Globus pallidus (tissue), 1 donor: ENCODE measurements at places on chromosomes 1 and 21.

- DNase-seq, result no peak
These were observed 9.4 kb downstream of the RXFP4 start for GRCh38 chr1:155950829-155951228.

DNA sequence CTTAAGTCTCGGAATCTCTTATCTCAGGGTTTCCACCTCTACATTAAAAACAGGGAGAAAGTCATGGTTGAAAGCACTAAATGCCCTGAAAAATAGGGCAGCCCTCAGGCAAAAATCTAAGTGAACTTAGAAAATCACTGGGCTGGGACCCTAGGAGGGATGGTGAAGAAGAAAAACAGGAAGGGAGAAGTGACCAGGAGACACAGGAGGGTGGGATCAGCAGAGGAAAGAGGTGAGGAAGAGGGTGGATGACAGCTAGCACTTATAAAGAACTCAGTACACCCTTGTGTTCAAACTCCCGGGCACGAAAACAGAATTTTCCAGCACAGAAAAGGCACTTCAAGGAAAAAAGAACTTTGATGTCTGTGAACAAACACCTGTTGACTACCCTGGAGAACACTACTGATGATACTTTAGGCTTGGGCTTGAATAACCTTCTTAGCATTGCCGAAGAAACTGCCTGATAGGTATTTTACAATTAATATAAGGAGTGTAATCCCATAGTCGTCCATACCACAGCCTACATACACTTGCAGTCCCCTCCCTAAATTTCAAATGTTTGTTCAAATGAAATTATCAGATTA lies 2.0 kb downstream of the CHML start:
- DNase-seq, result no peak

- no peak for DNase-seq
These were observed 22.5 kb downstream of the NTMT2 start for GRCh38 chr1:170168265-170168664.

DNA sequence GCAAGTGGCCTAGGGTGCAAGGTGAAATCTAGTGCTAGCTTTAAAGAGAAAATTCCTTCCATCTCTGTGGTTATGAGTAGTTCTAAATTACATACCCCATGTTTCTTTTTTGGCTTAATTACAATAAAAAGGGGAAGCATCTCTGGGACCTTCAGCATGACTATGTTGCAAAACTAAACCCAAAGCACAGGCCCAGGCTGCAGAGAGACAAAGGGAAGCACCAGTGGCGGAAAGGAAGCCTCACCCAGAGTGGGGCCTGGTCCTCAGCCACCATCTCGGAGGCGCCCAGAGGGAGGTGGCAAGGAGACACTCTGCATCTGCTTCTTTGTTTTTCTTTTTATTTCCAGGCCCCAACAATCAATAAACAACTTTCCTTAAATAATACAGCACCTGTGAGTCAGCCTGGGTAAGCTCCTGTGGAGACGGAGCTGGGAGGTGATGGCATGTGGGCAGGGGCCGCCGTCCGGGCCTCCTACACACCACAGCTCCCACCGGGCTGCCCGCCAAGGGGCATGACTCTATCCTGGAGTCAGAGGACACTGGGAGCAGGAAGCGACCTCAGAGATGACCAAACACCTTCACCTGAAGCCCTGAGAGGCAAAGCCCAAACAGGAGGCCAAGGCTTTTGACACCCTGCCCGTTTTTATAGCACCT lies 21.7 kb downstream of the ITPKB start:
- DNase-seq, result no peak

DNA sequence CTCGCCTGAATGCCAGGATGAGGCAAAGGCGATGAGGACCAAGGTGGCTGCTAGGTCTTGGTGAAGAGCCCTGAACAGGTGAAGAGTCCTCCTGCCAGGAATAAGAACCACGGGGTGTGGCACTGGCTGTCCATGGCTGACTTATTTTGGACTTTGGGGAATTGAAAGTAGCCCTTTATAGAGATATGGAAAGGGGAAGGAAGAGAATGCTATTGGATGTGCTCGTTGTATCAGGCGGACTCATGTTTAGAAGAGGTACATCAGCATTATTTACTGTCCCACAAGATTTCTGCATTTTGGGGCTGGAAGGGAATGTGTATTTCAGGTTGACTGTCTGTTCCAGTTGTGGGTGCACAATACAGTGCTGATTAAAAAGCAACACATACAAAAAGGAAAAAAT lies 465.8 kb downstream of the DSCAM start:
- DNase-seq, result peak; percentile 33

DNA sequence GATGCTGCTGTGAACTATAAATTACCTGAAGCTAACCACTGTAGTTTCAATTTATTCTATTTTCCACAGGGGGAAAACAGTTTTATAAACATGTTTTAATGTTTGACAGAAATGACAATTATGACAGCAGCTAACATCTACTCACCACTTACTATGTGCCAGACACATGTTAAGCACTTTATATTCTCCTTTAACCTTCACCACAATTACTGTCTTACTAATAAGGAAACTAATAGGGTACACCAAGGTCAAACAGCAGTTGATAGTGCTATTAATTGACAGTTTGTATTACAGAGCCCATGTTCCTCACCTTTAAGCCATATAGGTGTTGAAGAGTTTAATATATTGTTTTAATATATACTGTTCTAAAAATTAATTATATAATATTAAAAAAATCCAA lies 146.4 kb downstream of the EVI5 start:
- no peak for DNase-seq

- no peak for DNase-seq
These were observed 10.0 kb upstream of the ARHGAP29 start for GRCh38 chr1:94247138-94248094.

DNA sequence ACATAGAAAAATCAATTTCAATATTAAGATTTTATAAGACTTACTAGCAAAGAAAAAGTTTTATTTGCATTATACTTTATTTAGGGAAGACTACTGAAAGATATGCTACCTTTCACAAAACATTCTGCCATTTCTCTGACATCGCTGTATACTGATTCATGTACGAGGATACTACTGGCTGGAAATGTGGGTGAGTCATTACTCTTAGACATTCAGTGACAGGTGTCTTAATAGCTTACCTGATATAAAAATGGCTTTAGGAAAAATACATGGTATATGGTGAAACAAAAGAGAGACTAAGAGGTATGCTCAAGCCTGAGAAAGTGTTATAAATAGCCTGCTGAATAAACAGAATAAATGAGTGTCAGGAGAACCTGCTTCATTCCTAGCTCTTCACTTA lies 73.0 kb upstream of the EXO1 start:
- no peak for DNase-seq

DNA sequence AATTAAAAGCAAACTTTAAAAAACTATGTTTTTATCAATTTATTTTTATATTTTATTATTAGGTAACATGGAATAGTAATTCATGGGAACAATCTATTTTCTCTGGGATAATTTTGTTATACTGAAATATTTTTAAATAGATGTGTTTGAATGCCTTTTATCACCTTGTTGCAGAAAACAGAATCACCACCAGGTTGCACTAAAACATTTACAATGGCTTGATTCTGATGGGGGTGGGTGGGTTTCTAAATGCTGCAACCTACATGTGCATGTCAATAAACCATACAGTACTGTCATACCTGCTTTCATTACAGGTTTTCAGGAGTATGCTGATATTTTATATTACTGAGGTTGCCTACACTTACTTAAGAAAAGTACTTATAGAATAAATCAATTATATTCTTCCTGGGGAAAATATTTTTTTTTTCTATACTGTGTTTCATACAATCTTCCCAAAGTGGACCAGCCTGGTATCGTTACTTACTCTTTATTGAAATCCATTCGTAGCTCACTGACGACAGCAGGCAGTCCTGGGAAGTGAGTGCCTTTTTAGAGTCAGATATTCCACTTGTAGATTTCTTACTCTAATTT lies 132.8 kb downstream of the PTPRC start:
- no peak for DNase-seq

- DNase-seq, result peak; percentile 51
These were observed 10.8 kb upstream of the DUSP12 start for GRCh38 chr1:161738627-161739287.

DNA sequence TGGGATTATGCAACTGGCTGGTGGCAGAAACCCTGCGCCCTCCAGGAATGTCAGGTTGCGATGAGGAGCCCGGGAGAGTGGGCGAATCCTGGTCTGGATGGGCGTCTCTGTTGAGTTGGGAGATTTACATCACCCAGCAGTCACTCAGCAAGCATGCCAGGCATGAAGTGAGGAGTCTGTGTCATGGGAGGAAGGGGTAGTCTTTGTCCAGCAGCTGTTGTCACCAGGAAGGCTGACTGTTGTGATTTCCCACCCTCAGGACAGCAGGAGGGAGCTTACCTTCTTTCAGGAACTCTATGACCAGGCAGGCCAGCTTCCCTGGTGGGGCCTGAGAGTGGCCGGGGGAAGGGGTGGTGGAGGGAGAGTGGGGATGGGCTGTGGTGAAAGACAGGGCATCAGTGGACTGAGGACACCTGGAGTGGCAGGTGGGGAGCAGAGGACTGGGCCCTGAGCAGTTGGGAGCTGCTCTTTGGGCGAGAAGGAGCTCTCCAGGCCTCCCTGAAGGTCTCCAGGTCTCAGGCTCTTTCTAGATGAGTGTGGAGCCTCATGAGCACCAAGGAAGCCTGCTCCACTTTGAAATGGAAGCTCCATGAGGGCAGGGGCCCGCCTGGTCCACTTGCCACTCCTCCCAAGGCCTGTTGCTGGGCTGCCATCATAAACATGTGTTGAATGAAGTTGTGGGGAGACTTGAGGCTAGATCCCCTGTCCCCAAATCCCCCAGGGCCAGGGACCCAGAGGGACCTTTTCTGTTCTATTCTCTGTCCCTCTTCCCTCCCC lies 21.3 kb upstream of the PKP1 start:
- no peak for DNase-seq

GRCh38 chr21:33020558-33021100 lies 5.1 kb upstream of the OLIG2 start:
- DNase-seq, result no peak

DNA sequence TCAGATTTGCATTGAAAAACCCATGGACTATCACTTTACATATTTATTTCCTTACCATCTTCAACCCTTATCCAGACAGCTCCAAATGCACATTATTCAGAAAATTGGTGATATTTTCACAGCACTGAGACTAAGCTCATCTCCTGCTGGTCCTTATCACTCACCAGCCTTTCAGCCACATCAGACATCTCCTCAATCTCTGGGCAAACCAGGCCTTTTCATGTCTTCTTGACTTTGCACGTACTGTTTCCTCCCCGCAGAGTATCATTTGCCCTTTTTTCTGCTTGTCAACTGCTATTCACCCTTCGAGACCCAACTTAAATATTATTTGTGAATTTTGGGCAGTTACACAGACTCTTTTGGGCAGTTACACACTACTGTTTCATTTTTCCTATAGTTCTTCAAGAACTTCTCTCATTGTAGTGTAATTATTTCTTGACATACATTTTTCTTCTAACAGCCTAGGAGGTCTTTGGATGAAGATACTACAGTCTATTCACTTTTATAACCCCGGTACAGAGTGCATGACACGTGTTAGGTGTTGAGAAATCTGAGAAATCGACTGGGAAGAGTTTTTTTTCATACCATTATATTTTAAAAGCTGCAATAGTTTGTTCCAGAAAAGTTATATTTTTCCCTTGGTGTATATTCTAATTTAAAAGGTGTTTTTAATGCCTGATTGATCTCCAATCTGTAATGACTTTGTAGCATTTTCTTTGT lies 98.0 kb downstream of the FGGY start:
- DNase-seq, result no peak

- no peak for DNase-seq
These were observed 4.6 kb downstream of the DR1 start for GRCh38 chr1:93350322-93350721.

DNA sequence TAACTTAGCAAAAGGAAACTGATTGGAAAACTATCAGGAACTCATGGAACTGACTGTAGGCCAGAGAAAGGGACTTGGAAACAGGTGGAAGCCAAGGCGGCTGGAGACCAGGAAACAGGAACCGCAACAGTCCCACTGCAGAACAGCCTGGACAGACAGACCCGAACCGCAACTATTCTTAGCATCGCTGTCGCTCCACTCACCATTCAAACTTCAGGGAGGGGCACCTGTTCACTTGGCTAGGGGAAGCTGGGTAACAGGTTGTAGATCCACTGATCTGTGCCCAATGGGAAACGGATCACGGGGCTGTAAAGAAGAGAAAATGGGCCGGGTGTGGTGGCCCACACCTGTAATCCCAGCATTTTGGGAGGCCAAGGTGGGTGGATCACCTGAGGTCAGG lies 61.9 kb downstream of the CLSTN1 start:
- DNase-seq, result no peak

- peak; percentile 83 for DNase-seq
These were observed 283.1 kb downstream of the LMX1A start for GRCh38 chr1:165073185-165074007.

DNA sequence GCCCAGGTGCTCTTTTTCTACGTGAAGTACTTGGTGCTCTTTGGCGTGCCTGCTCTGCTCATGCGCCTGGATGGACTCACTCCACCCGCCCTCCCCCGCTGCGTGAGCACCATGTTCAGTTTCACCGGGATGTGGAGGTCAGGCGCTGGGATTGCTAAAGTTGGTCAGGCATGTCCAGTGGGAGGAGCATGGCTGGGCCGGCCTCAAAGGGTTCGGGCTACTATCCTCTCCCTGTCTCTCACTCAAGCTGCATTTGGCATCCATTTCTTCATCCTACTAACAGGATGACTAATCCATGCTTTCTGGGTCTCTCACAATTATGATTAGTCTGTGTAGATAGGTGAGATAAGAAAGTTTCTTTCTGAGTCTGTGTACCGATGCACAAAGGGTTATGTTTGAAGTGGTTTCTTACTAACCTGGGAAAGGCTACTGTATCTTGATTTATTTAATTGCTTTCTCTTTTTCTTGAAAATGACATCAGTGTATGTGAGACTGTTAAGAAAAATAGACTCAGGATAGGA lies 135.9 kb downstream of the HHAT start:
- DNase-seq, result no peak

GRCh38 chr1:24261977-24262376 lies 57.2 kb upstream of the GRHL3 start:
- DNase-seq, result no peak

- DNase-seq, result peak; percentile 65
These were observed 78.6 kb upstream of the SOD1 start for GRCh38 chr21:31580866-31581276.

GRCh38 chr1:201721082-201722049 lies 107.6 kb upstream of the IPO9 start:
- no peak for DNase-seq

GRCh38 chr21:46555225-46555617 lies 49.7 kb downstream of the S100B start:
- no peak for DNase-seq

DNA sequence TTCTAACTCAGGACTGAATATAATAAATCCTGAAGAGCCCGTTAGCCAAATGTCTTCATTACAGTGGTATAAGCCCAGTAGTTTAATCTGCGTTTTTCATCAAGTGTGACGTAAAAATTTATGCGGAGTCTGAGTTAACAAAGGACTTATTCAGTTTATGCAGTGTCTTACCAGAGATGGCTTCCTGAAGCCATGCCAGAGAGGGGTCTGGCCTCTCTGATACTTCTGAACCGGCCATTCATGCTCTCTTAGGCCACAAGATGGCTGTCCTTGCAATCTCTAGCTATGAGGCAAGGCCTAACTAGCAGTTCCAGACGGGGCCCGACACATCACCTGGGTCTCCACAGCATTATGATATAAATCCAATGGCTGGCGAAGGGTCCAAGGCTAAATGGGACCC lies 101.4 kb downstream of the TEX35 start:
- peak; percentile 23 for DNase-seq
